Glutamatergic neuron (in vitro differentiated cells): ENCODE measurements at places on chromosomes 1 and 21.

- no peak for DNase-seq
These were observed 6.3 kb upstream of the ERVH48-1 start for GRCh38 chr21:42931560-42932235.

GRCh38 chr1:32998997-32999396 lies 34.4 kb upstream of the RNF19B start:
- no peak for DNase-seq

DNA sequence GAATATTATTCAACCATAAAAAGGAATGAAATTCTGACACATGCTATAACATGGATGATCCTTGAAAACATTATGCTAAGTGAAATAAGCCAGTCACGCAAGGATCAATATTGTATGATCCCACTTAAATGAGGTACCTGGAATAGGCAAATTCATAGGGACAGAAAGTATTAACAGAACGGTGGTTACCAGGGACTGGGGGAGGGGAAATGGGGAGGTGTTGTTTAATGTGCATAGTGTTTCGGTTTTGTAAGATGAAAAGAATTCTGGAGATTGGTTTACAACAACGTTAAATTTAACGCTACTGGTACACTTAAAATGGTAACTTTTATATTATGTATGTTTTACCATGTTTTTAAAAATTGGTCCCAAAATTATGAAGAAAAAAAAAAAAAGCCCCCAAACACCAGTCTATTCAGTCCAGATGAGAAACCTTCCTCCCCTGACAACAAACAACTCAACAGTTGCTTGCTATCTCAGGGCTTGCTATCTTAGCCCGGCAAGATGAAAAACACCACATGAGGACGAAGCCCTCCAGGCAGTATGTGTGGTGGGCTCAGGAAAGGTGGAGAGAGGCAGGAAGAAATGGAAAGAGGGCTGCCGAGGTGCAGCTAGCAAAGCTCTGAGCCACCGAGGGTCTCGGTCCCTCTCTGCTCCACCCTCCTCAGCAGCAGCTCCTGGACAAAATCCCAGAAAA lies 8.5 kb downstream of the NUAK2 start:
- no peak for DNase-seq

GRCh38 chr1:172674831-172675613 lies 16.1 kb downstream of the FASLG start:
- DNase-seq: no peak

- DNase-seq: no peak
These were observed 1.2 kb upstream of the HMCN1 start for GRCh38 chr1:185732951-185733350.

DNA sequence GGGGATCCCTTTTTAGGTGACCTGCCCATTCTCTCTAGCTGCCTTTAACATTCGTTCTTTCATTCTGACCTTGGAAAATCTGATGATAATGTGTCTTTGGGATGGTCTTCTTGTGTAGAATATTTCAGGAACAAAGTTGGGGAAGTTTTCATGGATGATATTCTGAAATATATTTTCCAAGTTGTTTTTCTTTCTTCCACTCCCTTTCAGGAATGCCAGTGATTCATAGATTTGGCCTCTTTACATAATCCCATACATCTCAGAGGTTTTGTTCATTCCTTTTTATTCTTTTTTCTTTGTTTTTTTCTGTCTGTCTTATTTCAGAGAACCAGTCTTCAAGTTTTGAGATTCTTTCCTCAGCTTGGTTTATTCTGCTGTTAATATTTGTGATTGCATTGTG lies 13.9 kb upstream of the SCMH1 start:
- no peak for DNase-seq

- DNase-seq: no peak
These were observed 10.1 kb upstream of the EPRS1 start for GRCh38 chr1:220056374-220056773.

- no peak for DNase-seq
These were observed 23.8 kb upstream of the KIAA1614 start for GRCh38 chr1:180888870-180889269.

- DNase-seq: no peak
These were observed 33.8 kb downstream of the OR10J1 start for GRCh38 chr1:159473335-159473734.

GRCh38 chr1:116243333-116244054 lies 129.6 kb upstream of the ATP1A1 start:
- DNase-seq: no peak

GRCh38 chr1:163570071-163570470 lies 248.3 kb downstream of the NUF2 start:
- no peak for DNase-seq

DNA sequence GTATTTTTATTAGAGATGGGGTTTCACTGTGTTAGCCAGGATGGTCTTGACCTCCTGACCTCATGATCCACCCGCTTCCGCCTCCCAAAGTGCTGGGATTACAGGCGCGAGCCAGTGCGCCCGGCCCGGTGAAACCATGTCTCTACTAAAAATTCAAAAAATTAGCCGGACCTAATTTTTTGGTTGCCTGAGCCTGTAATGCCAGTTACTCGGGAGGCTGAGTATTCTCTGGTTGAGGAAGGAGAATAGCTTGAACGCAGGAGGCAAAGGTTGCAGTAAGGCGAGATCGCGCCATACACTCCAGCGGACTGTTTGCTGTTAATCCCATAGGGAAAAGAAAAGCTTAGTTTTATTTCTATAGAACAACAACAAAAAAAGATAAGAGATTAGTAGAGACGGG lies 29.9 kb upstream of the HJV start:
- DNase-seq: no peak

DNA sequence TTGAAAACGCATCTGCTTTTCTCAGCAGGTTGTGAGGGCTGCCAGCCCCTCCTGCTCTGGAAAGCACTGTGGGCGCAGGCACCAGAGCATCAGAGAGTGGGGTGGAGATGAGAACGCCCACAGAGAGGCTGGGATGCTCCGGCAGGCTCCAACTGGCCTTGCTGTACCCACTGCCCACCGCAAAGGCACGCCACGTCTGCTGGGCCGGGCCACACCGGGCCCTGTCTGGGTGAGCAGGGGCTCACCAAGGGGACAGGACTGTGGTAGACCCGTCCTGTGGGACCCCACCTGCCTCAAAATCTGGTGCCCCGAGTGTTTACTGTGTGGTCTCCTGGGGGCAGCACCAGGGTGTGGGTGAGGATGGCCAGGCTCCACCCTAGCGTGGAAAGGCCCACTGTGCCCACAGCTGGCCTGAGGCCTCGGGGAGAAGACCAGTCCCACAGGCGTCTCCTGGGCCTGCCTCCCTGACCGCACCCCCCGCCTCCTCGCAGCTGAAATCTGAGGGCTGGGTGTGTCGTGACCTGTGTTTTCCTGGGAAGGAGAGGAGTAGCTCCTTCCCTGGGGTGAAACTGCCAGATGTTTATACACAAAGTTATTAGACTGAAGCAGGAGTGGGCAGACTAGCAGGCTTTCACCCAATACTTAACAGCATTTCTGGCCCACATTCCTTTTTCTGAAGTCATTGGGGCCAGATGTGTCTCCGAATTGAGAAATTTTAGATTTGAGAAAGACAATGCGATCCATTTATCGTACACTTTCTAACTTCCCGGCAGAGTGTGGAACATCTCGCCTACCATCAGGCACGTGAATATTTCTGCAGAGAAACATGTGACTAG lies 53.8 kb downstream of the STUM start:
- DNase-seq: no peak

GRCh38 chr1:46315669-46316403 lies 12.3 kb downstream of the UQCRH start:
- no peak for DNase-seq
